ENCODE measurements at places on chromosomes 5 and 9.

- no peak for DNase-seq
These were observed 255.5 kb upstream of the SEMA6A start for GRCh38 chr5:116830079-116830478.

DNA sequence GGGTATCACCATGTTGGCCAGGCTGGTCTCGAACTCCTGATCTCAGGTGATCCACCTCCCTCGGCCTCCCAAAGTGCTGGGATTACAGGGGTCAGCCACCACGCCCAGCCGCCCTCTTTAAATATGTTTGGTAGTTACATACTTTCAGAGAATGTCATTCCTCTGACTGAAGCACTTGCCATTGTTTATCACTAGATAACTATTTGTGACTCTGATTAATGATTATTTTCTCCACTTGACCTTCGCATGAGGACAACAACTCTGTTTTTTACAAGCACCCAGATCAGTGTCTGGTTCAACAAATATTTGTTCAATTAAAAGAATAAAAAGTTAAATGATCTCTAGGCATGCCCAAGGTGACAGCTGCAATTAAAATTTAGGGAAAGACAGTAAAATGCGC is 56.2 kb downstream of the CLINT1 start:
- no peak for DNase-seq

DNA sequence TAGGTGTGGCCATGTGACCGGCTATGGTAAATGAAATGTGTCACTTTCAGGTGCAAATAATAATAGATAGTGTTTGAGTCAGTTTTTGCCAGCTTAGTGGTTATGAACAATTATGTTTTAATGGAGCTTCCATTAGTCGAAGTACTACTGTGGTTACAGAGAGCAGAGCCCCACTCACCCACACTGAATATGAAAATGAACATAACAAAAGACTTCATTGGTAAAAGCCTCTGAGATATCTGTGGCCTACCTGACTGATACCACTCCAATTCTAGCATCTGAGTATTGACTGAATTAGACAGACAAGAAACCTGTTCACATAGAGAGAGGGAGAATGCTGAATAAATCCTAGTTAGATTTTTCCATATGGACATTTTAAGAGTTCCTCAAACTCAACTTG is 405.6 kb downstream of the BRINP1 start:
- DNase-seq = no peak

GRCh38 chr5:143262393-143263174 is 140.9 kb downstream of the NR3C1 start:
- no peak for DNase-seq

DNA sequence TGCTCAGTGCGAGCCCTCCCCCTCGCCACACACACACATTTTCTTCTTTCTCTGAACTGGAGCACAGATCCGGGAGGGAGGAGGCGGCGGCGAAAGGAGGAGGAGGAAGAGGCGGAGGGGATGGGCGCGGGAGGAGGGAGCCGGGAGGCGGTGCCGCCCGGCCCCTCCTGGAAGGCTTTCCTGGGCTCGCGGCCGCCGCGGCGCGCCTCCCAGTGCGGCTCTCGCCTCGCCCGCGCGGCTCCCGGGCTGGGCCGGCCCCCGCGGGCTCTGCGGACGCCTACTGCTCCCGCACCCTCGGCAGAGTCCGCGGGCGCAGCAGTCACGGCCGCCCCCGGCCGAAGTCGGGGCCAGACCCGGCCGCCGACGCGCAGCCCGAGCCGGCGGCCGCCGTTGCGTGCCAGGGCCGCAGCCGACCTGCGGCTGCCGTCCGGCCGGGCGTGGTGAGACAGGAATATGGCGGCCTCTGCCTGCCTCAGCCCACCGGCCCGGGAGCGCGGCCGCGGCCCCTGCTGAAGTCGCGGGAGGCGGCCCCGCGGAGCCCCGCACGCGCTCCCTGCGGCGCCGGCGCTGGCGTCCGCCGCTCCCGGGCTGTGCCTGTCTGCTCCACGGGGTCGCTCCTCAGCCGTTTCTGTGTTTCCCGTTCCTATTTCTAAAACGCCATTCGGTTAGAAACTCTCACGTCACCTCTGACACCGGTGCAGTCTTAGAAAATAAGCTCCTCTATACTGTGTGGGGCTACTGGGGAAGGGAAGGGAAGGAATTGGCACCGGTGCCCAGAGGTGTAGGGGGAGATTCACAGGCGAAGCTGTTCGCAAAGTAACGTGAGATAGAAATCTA is 500 bp upstream of the GNAQ start:
- DNase-seq = peak; percentile 93

GRCh38 chr5:124071039-124071438 is 559.1 kb downstream of the CSNK1G3 start:
- no peak for DNase-seq

- DNase-seq = no peak
These were observed 378.8 kb upstream of the ZNF608 start for GRCh38 chr5:125125031-125125823.

GRCh38 chr5:149201121-149201637 is 59.9 kb downstream of the ABLIM3 start:
- DNase-seq = no peak

DNA sequence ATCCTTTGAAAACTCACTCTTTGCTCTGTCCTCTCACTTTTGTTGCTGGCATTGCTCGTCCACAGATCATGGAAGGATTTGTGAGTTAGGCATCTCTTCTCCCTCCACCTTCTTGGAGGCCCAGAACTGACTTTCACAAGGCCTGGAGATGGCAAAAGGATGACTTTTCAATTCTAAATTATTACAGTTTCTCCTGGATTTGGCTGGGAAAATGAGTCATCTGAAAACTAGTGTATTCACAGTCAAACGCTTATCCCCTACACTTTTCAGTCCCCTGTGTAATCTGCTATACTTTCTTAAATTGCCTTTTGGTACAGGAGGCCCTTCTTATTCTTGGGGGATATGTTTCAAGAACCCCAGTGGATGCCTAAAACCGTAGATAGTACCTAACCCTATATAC is 35.6 kb downstream of the ADRA1B start:
- DNase-seq = no peak

DNA sequence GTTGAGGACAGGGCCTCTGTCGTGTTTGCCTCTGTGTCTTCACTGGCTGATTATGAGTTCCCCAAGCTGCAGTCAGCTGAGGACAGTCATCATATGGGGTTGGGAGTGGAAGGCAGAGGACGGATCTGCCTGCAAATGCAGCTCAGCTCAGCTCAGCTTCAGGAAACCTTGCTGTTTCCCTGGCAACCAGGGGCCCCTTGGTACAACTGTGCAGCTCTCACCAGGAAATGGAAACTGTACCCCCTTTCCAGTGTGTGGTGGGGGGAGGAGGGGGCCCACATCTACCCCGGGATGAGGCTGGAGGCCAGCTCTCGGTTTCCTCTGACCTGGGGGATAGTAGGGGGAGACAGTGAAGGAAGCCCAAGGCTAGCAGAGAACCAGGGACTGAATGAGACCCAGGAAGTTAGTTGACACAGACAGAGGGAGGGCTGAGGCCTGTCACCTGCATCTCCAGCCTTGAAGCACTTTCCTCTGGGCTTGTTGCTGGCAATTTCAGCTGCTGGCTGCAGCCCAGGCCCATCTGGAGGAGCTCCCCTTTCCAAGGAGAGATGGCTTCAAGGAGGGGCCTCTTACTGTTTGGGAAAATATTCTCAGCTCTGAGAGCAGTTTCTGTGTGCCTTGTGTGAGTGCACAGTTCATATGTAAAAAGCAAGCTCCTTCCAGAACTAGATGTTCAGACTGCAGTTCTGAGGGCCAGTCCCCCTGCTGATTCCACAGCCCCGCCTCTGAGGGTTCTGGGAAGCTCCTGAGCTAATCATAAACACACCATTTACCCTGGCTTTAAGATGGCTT is 6.9 kb downstream of the ANXA6 start:
- DNase-seq = peak; percentile 39

- DNase-seq = no peak
These were observed 16.9 kb downstream of the SEMA6A start for GRCh38 chr5:116557669-116558271.

DNA sequence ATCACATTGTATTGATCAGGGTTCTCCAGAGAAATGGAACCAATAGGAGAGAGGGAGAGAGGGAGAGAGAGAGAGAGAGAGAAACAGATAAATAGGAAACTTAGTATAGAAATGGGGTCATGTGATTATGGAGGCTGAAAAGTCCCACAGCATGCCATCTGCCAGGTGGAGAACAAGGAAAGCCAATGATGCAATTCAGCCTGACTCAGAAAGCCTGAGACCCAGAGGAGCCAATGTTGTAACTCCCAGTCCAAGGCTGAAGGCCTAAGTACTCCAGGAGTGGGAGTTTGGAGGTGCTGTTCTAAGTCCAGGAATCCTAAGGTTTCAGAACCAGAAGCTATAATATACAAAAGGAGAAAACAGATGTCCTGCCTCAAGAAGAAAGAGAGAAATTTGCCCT is 48.4 kb upstream of the ISOC1 start:
- no peak for DNase-seq

DNA sequence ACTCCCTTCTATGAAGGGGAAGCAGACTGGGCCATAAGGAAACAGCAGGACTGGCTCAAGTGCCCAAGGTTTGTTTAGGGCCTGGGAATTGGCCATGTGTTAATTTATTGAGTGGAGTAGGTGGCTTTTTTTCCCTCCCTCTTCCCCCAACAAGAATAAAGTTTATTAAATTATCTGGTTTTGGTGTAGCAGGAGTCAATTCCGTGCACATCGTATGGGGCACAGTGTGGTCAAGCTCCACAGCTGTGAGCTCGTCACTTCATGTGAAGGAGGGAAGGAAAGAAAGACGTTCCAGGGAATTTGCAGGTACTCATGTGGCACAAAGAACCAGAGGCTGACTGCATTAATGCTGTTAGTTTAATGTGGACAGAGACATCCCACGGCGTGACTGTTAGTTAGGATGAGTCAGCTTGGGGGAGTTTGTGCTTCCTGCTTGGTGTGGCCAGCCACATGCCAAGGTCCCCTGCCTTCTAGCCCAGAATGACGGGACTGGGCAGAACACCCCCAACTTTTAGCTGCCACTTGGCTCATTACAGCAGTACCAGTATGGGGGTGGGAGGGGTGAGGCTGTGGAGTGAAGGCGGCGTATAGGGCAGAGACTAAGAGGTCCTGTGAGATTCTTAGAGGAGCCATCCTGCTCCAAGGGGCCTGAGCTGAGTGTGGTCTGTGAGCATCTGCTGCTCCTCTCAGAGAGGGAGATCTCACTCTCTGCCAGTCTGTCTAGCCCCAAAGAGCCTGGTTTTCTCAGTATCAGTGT is 33.2 kb downstream of the CSF1R start:
- no peak for DNase-seq

GRCh38 chr5:7615566-7616061 is 219.7 kb downstream of the ADCY2 start:
- DNase-seq = no peak

DNA sequence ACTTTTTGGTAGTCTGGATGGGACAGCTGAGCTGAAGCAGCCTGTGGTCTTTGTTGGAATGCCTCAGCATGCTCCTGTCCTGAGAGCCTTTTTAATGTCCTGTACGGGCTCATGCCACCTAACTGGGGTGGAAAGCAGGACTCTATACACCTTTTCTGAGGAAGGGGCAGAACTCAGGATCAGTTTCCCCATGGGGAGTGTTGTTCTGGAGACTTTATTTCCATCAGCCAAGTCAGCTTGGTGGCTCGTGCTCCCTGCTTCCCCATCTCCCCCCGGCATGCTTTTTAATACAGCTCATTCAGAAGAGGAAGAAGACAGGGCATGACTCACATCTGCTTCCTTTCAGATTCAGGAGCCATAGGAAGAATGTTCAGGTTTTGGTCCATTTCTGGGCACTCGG is 5.1 kb upstream of the SEPTIN8 start:
- DNase-seq = no peak

DNA sequence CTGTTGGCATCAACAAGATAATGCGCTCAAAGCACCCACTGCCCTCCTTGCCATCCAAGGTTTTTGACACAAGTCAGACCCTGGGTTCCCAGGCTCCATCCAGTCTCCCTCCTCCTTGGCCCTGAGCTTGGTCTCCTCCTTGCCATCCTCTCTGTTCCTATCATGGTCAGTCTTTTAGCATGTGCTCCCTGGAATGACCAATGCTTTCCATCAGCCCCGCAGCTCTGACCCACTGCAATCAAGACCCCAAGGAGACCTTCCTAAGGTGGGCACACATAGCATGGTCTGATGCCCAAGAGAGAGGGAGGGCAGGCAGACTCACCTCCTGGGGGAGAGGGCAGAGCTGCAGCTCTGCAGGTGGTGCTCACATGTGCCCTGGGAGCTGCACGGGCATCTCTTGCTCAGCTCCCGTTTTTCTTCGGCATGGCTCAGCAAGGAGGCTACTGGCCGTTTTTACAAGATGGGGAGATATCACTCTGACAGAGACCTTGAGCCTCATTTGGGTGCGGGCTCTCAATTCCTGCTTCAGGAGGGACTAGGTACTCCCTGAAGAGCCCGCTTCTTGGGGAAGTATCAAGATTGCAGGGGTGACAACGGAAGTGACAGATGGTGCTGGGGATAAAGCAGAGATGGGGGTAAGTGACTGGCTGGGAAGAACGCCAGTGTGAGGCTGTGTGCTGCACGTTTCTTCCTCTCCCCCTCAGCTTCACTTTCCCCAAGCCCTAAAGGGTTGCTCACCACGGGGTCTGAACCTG is 3.3 kb downstream of the SEPTIN8 start:
- DNase-seq = no peak

- DNase-seq = no peak
These were observed 369.8 kb downstream of the CSNK1G3 start for GRCh38 chr5:123881759-123882244.

- no peak for DNase-seq
These were observed 13.0 kb downstream of the SUB1 start for GRCh38 chr5:32598260-32598937.

DNA sequence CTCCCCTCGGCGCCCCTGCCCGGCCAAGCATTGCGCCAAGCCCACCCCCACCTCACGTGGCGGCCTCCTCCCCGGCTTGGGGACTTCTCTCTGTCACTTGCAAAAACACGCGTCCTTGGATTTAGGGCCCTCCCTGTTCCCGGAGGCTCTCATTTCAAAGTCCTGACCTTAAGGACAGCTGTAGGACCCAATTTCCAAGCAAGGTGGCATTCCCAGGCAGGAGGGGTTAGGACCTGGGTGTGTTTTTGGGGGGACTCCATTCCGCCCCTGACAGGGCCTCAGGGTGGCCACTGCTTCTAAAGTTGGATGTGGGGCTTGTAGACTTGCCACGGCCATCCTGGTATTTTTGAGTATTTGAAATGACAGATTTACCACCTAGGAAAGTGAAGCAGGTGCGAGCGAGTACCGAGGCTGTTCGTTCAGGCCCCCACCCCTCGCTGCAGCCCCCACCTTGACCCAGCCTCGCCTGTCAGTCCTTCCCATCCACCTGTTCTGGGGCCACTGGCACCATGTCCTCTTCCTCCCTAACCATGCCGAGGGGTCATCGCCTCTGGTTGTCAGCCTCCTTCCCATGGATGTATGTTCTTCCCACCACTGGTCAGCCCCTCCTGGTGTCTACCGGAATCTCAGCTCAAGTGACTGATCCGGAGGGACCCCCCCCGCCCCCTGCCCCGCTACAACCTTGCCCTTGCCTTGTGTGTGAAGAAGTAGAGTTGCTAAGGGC is 52.4 kb downstream of the MRPL36 start:
- no peak for DNase-seq
